ENCODE measurements at places on chromosomes 16 and 17. TPM values are rescaled to one million over a fixed set of nuclear protein-coding genes. Genes with fewer than 3 reads are reported as not detected.

GRIN2A gene
- not detected for total RNA-seq

C17orf67 gene
- total RNA-seq: 5.6 TPM

ACAP1 gene
- total RNA-seq: 527 TPM

SNAI3 gene
- 5.9 TPM for total RNA-seq

GRCh38 chr17:69869667-69870066 is 205.4 kb upstream of the KCNJ16 start:
- no peak for ATAC-seq

DNA sequence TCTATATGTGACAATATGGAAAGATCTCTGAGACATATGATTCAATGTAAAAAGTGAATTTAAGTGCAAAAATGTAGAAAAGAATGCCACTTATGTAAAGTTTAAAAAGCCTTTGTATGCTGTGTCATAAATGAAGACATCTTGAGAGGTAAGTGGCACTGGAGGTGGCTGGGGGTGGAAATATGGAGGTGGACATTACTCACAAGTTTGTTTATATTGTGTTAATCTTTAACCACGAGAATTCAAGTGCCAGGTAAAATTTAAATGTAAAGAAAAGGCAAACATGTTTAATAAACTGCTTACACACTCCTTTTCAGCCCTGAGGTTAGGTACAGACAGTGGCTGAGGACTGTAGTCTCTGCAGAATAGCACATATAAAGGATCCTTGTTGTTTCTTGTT is 235.1 kb downstream of the ABCC12 start:
- ATAC-seq: no peak

DNA sequence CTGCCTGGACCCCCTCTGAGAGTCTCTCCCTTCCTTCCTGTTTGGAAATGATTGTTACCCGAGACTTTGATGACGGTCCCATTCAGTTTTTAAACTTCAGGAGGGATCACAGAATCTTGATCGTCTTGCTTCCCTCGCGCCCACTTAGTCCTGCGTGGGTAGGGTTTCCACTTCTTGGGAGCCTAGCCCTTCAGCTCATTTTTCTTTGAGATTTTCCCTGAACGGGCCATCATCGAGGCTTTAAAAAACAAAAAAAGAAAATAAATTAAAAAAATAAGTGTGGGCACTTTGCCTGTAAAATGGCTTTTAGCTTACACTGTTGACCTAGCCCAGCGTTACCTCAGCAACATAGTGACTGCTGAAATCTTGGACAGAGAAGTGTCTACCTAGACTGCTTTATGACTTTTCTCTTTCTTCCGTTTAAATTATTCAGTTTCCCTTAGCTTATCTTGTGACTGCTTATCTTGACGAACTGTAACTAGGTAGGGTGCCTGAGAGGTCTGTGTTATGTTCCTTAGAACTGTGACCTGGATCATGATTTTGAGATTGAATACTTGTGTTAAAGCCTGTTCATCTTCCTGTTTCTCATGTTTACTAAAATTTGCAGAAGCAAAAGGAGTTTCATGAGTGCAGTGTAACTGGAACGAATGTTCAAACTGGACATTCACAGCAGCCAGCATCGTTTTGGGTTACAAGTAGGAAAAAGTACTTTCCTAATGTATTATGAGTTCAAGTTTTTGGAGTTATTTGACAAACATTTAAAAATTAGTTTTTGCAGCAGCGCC is 874 bp downstream of the WWP2 start:
- ATAC-seq: peak; percentile 37

All from activated T-helper 17 cell treated with anti-CD3 and anti-CD28 coated beads, Interleukin-2, amount 50 U/mL, for 72 hours (primary cell).